Globus pallidus (tissue), 1 donor: ENCODE measurements at places on chromosomes 4 and X.

GRCh38 chrX:135295238-135295943 is 13.9 kb upstream of the ETDC start:
- peak; percentile 43 for DNase-seq

- peak; percentile 98 for DNase-seq
These were observed 3.0 kb upstream of the IRF2 start for GRCh38 chr4:184477201-184477999.

DNA sequence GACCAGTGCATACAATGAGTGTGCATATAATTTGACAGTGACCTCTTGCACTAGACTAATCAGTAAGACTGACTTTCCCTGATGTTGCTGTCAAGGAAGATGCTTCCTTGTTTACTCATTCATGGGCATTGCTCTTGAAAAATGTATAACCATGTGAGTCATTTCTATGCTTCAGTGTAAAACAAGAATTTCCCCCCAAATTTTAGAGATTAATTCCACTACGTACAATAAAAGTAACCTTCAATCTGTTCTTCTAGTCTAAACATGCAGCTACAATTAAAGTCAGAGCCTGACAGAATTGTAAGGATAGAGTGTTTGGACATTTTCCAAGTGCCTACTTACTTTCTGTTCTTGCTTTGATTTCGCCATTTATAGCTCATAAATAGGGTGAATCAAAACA is 935.7 kb downstream of the RAPGEF2 start:
- DNase-seq, result no peak

DNA sequence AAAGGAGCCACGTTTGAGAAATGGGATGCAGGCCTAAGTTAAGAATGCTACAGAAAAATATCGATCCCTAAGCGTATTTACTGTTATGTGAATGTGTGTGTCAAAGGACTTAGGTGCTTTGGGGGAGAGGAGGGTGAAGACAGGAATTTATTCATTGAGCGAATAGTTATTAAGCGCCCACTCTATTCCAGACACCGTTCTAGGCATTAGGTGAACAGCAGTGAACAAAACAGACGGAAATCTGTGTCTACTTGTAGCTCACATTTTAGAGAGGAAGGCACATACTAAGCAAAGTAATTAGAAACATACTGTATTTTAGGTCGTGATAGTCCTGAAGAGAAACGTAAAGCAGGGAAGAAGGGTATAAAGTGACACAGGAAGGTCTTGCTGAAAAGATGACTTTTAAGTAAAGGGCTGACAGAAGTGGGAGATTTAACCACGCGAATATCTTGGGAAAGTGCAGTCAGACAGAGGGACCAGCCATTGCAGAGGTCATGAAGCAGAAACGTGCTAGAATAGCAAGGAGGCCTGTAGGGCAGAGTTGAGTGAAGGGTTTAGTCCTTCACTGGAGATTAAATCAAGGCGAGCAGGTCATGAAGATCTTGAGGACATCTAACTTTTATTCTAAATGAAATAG is 541 bp downstream of the AIMP1 start:
- peak; percentile 9 for DNase-seq

DNA sequence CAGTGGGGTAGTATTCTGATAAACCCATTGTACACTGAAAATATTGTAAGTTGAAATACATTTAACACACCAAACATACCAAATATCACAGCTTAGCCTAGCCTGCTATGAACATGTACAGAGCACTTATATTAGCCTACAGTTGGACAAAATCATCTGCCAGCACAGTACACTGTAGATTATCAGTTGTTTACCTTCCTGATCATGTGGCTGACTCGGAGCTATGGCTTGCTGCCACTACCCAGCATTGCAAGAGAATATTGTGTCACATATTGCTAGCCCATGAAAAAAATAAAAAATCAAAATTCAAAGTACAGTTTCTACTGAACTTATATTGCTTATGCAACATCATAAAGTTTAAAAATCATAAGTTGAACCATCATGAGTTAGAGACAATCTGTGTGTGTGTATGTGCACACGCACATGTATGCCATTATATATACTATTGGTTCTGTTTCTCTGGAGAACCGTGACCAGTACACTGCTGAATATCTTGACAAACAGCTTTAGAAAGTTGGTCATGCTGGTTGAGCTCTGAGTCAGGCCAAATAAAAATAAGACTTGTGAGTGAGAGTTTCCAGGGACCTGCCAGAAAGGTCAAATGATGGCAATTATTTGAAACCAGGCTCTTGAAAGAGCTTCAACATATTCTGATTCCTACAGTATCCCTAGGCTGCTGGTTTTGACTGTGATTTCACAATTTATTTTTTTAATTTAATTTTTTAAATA is 238.5 kb downstream of the PRR32 start:
- DNase-seq, result no peak

GRCh38 chrX:71996826-71997225 is 86.2 kb downstream of the NHSL2 start:
- no peak for DNase-seq

DNA sequence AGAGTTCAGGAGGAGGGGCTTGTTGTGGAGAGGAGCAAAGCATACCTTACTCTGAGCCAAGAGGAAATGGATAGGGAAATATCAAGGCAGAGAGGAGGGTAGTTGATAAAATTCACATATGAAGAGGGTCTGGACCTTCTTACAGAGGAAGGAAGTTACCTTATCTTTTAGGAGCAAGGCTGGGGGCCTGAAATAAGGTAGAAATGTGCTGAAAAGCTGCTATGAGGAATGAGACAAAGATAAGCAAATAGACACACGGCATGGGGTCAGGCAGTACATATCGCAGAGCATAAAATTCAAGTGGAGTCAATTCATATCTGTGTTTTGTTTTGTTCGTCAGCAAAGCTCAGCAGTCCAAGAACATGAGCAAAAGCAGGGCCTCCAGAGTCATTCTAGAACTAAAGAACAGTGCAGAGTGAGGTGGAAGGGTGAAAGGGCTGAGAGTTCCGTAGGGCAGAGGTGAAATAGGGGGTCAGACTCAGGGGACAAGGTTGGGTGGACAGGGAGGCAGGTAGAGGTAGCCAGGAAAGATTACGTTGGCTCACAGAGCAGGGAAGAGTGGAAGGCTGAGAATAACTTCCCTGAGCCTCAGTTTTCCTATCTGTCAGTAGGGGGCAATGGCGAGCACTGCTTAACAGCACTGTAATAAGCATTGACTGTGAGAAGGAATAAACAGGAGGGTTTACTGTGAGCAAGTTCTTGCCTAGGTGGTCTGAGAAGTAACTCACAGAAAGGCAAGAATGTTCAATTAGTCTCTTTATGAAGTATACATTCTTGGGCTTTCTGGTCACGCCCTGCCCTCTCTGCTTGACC is 9.2 kb downstream of the VSIG4 start:
- peak; percentile 20 for DNase-seq

GRCh38 chr4:186227744-186228513 is 622 bp downstream of the KLKB1 start:
- no peak for DNase-seq

DNA sequence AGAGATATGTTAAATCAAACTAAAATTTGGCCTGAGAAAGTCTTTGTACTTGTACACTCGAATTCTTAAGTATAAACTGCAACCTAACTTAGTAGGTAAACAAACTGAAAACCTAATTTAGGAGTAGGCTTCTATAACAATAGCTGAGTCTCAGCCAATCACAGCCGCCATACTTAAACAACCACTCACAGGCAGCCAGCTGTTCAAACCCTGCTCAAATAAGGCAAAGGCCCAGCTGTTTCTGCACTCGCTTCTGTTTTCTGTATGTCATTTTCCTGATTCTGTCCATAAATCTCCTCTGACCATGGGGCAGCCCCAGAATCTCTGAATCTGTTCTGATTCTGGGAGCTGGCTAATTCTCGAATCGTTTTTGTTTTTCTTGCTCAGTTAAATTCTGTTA is 7.8 kb upstream of the PLS3 start:
- DNase-seq, result peak; percentile 6

DNA sequence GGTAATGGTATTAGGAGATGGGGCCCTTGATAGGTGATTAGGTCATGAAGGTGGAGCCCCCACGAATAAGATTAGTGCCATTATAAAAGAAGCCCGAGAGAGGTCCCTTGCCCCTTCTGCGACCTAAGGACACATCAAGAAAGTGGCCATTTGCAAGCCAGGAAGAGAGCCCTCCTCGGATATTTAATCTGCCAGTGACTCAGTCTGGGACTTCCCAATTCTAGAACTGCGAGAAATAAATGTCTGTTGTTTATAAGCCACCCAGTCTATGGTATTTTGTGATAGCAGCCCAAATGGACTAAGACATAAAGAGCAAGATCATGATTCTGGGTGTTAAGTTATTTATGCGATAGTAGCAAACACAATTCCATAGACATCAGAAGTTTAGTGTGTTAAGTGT is 192.2 kb downstream of the LDB2 start:
- DNase-seq, result no peak

DNA sequence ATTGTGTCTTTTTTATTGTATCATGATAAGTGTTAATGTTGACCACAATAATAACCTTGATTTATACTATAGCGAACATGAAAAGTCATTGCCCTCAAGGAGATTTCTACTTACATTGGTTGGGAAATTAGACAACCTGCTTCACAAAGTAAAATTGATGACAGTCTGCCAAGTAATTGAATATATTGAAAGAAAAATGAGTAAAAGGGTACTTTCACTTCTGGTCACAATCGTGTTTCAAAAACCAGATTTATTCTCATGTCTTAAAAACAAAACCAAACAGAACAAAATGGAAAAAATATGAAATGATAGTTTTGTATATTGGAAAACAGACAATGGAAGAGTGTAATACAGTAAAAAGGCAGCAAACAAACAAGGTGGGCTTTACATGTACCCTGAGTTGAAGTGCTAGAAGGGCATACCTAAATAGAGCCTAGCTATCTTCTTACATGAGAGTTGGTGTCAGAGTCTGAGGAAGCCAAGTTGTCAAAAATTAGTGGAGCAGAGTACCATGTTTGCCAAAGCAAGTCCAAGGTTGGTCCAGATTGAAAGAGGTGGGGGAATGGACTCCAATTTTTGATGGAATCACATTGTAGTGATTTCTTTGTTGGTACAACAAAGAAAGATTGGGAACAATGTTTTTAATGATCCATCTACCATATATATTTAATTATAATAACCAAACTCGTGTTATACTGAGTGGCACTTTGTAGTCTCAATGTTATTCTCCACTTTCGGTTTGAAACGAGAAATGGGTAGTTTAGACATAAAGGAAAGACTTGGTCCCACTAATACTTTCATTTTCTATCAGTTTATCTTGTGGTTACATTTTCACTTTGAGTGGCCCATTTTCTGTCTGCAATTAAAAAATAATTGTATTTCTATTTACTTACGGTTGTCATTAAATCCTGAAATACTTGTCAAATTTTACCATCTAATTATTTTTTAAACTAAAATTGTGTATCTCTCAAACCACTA is 775.6 kb downstream of the STIM2 start:
- DNase-seq, result no peak

DNA sequence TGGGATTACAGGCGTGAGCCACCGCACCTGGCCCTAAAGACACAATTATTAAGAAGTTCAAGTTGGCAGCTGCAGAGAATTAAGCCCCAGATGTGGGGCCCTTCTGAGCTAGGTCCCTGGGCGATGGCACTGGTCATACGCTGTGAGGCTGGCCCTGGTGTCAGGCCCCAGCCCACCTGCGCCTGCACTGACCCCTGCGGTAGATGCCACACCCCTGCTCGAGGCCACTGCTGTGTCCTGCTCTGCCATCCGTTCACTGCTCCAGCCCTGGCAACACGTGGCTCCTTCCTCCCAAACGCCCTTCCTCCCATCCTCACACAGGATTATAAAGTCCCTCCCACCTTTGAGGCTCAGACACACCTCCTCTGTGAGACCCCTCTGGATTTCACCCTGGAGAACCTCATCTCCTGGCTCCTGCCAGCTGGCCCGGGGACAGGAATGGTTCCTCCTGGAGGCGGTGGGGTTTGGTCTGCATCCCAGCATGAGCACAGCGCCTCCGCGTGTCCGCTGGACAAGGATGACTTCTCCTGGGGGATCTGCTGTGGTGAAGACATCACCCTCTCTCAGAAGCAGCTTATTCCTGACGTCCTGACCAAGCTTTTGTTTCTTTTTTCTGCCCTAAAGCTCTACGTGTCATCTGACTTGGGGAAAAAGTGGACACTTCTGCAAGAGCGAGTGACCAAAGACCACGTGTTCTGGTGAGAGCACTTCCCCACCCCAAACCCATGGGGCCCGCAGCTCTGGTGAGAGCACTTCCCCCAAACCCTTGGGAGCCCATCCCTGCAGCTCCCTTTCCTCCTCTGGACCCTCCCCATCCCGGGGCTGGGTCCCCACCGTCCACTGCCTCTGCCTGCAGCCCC is 219.0 kb upstream of the PSAPL1 start:
- peak; percentile 39 for DNase-seq

- no peak for DNase-seq
These were observed 141.2 kb upstream of the INTU start for GRCh38 chr4:127491571-127491970.

GRCh38 chrX:107596651-107597050 is 31.7 kb upstream of the PRPS1 start:
- no peak for DNase-seq

- DNase-seq, result no peak
These were observed 25.4 kb downstream of the DIAPH2 start for GRCh38 chrX:96710031-96710430.

DNA sequence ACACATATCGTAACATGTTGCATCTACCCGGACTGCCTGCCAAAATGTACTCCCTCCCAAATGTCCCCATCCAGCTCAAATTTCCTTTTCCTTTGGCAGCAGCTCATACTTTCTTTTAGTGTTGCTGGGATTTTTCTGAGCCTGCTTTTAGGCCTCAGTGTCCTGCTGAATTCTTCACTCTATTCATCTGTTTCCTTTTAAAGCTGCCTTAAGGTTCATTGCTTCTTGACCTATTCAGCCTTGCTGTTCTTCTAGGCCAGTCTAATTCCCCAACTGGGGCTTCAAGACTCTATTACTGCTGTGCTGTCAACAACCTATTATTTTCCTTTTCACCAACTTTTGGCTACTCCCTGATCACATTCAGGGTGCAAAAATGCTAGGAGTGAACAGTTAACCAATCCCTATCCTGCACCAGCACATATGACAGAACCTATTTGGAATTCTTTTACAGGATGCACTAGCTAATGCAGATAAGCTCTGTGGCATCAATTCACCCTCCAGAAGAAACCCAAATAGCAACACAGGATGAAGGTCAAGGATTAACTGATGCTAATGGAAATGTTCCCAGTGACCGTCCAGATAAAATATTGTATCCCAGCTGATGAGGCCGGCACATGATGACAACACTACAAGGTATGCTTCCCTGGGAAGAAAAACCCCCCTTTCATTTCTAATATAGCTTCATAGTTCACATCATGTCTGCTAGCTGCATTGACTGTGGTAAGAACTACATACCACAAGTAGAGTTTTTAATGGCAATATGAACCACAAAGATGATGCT is 114.7 kb upstream of the TTC29 start:
- DNase-seq, result peak; percentile 29

- no peak for DNase-seq
These were observed 312.2 kb downstream of the FAT4 start for GRCh38 chr4:125626946-125627345.

DNA sequence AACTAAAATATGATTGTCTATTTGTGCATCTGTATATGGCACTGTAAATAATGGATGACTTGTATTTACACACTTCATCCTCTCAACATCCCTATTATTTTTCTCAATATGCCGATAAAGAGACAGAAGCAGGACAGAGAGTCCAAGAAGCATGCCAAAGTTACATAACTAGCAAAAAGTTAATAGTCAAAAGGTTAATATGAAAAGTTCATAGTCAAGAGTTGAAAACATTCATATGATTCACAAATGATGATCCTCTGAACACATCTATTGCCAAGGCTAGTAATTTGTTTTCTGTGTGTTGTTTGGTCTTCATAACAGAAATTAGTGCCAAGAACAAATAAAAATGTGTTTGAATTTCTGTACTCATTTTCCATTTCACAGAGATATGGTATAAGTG is 231.0 kb downstream of the ADAMTS3 start:
- no peak for DNase-seq
